Activated CD8-positive, alpha-beta memory T cell treated with anti-CD3 and anti-CD28 coated beads, Interleukin-2, amount 10 ng/mL, durations not matched to agents 7 days and 5 days (primary cell): ENCODE measurements at places on chromosomes 3 and 15.
A peak's percentile ranks its signal among the peaks of the same experiment; 100 is the strongest.

DNA sequence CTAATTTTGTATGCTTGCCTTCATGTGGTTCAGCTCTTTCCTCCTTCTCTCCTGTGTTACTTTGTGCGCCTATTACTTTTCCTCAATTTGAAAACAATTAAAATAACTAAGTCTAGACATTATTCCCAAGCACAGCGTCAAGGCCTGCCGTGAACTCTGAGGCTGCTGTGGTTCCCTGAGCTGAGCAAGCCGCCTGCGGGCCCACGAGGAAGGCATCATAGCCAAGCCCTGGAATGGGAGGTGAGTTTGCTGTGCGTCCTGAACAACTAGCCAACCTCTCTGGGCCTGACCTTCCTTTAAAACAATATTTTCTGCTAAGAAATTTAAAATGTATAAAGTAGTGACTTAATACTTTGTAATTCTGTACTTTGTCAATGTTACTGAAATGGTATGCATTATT is 327.2 kb downstream of the OCA2 start:
- no peaks in the 10 kb centered on the region for H3K27me3 ChIP-seq
- peaks cover 3% of the 10 kb centered on the region for H3K36me3 ChIP-seq
- H3K4me1 ChIP-seq, result no peaks in the 10 kb centered on the region
- H3K4me3 ChIP-seq, result no peak overlapping the region
- H3K27ac ChIP-seq, result no peak overlapping the region

DNA sequence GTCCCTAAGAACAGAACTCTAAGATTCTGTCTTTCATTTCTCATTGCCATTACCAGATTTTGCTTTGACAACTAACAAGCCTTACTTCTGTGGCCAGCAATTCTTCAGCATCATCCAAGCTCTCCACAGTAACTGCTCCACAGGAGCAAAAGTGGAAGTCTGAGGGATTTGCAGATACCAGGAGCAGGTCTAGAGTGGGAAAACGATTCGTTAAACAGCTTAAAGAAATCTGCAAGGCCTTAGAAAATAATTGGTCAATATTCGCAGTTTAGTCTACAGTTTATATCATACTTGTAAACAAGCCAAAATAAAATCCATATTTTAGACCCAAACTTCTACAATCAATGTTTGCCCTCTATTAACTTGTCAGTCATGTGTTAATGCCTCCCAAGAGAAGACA is 24.1 kb downstream of the MYH15 start:
- DNase-seq, result no peak
- H3K4me1 ChIP-seq, result peaks cover 4% of the 10 kb centered on the region
- no peaks in the 10 kb centered on the region for H3K36me3 ChIP-seq
- no peak overlapping the region for H3K27ac ChIP-seq
- H3K27me3 ChIP-seq, result peaks cover 6% of the 10 kb centered on the region

DNA sequence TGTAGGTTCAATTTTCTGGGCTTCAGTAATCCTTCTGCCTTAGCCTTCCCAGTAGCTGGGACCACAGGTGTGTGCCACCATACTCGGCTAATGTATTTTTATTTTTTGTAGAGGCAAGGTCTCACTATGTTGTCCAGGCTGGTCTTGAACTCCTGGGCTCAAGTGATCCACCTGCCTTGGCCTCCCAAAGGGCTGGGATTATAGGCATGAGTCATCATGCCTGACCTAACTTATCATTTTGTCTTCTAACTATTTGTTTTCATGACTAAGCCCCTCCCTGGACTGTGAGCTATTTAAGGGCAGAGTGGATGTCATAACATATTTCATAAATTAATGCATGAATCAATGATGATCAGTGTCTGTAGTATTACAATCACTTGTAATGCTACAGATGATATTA is 56.1 kb upstream of the PIAS1 start:
- H3K27me3 ChIP-seq, result no peaks in the 10 kb centered on the region
- no peaks in the 10 kb centered on the region for H3K4me1 ChIP-seq
- no peaks in the 10 kb centered on the region for H3K36me3 ChIP-seq
- no peak overlapping the region for H3K4me3 ChIP-seq
- no peak overlapping the region for H3K27ac ChIP-seq
- DNase-seq, result no peak

DNA sequence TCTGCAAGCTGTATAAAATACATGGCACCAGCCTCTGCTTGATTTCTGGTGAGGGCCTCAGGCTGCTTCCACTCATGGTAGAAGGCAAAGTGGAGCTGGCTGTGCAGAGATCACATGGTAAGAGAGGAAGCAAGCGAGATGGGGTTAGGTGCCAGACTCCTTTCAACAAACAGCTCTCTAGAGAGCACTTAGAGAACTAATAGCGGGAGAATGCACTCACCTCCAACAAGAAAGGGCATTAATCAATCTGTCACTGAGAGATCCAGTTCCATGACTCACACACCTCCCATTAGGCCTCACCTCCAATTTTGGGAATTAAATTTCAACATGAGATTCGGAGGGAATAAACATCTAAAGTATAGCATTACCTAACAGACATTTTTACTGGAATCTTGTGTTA is 644.1 kb upstream of the ARRDC4 start:
- DNase-seq, result no peak
- no peaks in the 10 kb centered on the region for H3K36me3 ChIP-seq

- H3K4me1 ChIP-seq, result peaks cover 2% of the 10 kb centered on the region
- DNase-seq, result no peak
- peaks cover 14% of the 10 kb centered on the region for H3K36me3 ChIP-seq
- H3K4me3 ChIP-seq, result no peak overlapping the region
Observed at GRCh38 chr3:120013481-120013880, 80.8 kb downstream of the GSK3B start.

- H3K27ac ChIP-seq, result no peak overlapping the region
- H3K4me1 ChIP-seq, result no peaks in the 10 kb centered on the region
- H3K36me3 ChIP-seq, result no peaks in the 10 kb centered on the region
- H3K27me3 ChIP-seq, result no peaks in the 10 kb centered on the region
- no peak overlapping the region for H3K4me3 ChIP-seq
- DNase-seq, result no peak
Observed at GRCh38 chr3:6282918-6283317, 578.0 kb upstream of the GRM7 start.

GRCh38 chr3:123877466-123877865 is 6.7 kb downstream of the MYLK start:
- H3K27ac ChIP-seq, result no peak overlapping the region
- H3K27me3 ChIP-seq, result peaks cover 39% of the 10 kb centered on the region
- H3K4me1 ChIP-seq, result no peaks in the 10 kb centered on the region
- no peak overlapping the region for H3K4me3 ChIP-seq

DNA sequence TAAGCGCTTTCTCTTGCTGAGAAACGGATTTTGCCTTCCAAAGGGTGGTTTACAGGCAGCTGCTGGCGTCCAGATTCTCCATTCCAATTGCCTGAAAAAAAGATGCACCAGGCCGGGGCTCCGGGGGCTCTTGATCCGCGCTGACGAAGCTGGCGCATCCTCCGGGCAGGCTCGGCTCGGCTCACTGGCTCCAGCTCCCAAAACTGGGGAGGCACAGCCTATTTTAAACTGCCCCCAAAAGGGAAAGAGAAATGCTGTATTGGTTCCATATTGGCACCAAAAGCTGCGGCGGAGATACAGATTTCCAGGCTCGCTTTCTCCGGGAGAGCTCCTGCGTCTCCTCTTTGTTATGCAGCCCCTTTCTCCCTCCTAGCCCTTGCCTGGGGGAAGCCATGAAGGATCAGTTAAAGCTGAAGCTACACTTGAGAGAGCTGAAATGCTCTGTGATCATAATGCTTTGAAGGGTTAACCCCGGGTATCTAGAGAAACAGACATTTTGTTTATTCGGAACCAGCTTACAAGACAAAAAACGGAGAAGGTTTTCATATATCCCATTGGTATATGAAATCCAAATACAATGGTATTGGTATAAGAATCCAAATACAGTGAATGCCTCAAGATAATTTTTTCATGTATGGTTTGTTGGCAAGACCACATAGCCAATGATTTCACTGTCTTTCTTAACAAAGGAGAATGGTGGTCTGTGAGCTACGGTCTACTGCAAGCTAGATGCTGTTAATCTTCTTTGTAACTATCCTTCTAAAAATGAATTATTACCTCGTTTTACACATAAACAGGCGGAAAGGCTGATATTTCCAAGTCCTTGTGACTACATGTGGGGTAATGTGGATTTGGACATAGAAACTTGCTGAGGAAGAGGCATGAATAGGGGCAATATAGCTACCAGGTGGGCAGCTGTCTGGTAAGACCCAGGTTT is 693 bp downstream of the CD200 start:
- H3K27ac ChIP-seq, result no peak overlapping the region
- H3K36me3 ChIP-seq, result no peaks in the 10 kb centered on the region
- peaks cover 17% of the 10 kb centered on the region for H3K4me1 ChIP-seq
- H3K4me3 ChIP-seq, result peak overlapping the region; percentile 75
- peaks cover 13% of the 10 kb centered on the region for H3K27me3 ChIP-seq

DNA sequence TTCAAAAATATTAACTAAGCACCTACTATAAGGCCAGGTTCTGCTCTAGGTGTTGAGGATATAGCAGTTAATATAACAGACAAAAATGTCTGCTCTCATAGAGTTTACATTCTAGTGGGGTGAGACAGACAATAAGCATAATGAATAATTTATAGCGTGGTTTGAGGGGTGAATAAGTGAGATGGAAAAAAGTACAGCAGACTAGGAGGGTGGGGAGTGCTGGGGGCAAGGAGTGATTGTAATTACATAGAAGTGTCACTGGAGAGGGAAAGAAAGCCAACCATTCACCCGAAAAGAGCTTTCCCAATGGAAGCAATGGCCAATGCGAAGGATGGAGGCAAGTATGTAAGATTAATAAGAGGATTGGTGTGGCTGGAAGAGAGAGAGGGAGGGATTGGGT is 552.9 kb upstream of the KCNMB2 start:
- peaks cover 11% of the 10 kb centered on the region for H3K4me1 ChIP-seq
- no peaks in the 10 kb centered on the region for H3K27me3 ChIP-seq

- no peaks in the 10 kb centered on the region for H3K4me1 ChIP-seq
- no peaks in the 10 kb centered on the region for H3K27me3 ChIP-seq
- no peaks in the 10 kb centered on the region for H3K36me3 ChIP-seq
- DNase-seq, result no peak
- H3K4me3 ChIP-seq, result no peak overlapping the region
- H3K27ac ChIP-seq, result no peak overlapping the region
Observed at GRCh38 chr3:81164806-81165205, 596.6 kb downstream of the GBE1 start.

DNA sequence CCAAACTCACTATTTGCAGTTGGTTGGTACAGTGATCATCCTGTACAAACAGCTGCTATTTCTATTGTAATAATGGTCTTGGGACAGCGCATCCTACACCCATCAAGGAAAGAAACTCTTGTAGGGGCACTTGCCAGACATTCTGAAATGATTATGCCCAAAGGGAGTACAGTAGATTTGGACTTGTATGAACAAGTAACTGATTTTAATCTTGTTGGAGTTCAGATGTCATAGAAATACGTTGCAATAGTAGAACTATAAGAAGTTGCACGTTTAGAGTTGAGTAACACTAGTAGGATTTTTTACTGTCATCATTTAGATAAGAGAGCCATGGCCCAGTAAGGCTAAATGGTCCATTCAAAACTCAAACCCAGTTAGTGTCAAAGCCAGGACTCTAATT is 192.8 kb downstream of the SATB1 start:
- H3K4me1 ChIP-seq, result peaks cover 8% of the 10 kb centered on the region
- no peak overlapping the region for H3K4me3 ChIP-seq
- no peak overlapping the region for H3K27ac ChIP-seq
- H3K36me3 ChIP-seq, result peaks cover 1% of the 10 kb centered on the region
- no peak for DNase-seq
- peaks cover 43% of the 10 kb centered on the region for H3K27me3 ChIP-seq

- H3K27me3 ChIP-seq, result no peaks in the 10 kb centered on the region
- no peaks in the 10 kb centered on the region for H3K36me3 ChIP-seq
- no peak for DNase-seq
Observed at GRCh38 chr3:62057339-62058047, 315.9 kb downstream of the FEZF2 start.

- H3K36me3 ChIP-seq, result no peaks in the 10 kb centered on the region
- H3K27ac ChIP-seq, result no peak overlapping the region
- no peak for DNase-seq
- H3K4me1 ChIP-seq, result no peaks in the 10 kb centered on the region
Observed at GRCh38 chr15:61582092-61582491, 353.0 kb upstream of the RORA start.

DNA sequence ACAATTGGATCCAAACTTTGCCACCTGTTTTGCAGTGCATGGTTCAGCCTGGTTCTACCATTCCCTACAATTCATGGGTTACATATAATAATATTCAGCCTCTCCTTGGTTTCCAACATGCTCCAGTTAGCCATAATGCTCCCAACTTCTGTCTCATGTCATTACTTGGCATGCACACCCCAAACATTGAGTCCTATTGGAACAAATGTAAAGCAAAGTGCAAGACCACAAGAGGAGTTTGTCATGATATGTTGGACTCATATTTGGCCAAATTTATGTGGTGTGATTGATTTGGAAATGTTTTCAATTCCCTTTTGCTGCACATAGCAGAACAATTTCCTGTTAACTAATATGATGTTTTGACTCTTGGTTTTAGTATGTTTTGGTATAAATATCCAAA is 50.2 kb downstream of the KCNAB1 start:
- H3K4me3 ChIP-seq, result no peak overlapping the region
- H3K27ac ChIP-seq, result no peak overlapping the region
- H3K36me3 ChIP-seq, result no peaks in the 10 kb centered on the region
- peaks cover 22% of the 10 kb centered on the region for H3K27me3 ChIP-seq
- no peak for DNase-seq

DNA sequence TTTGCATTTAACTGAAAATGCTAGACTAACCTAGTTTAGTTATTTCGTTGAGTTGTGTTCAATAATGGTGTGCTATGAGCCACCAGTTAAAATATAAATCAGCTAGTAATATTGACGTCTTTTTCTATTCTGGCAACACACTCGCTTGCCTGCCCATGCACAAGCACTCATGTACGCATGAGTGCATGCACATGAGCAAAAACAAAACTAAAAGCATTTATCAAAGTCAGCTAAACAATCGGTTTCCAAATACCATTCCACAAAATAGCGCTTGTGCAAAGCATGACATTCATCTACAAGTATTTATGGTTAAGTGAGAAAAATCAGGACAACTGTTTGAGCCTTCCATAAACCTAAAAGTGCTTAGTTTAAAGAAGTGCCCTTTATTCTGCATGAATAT is 13.1 kb upstream of the SAMMSON start:
- no peaks in the 10 kb centered on the region for H3K36me3 ChIP-seq
- H3K27me3 ChIP-seq, result no peaks in the 10 kb centered on the region
- no peaks in the 10 kb centered on the region for H3K4me1 ChIP-seq
- DNase-seq, result no peak

- H3K36me3 ChIP-seq, result peaks cover 65% of the 10 kb centered on the region
- peaks cover 59% of the 10 kb centered on the region for H3K4me1 ChIP-seq
- H3K27me3 ChIP-seq, result no peaks in the 10 kb centered on the region
- DNase-seq, result no peak
- no peak overlapping the region for H3K4me3 ChIP-seq
- H3K27ac ChIP-seq, result peak overlapping the region; percentile 78
Observed at GRCh38 chr3:71703797-71704196, 21.4 kb downstream of the EIF4E3 start.

GRCh38 chr3:108100906-108101660 is 10.3 kb upstream of the CD47 start:
- H3K4me3 ChIP-seq, result no peak overlapping the region
- peak overlapping the region; percentile 35 for H3K27ac ChIP-seq
- peak; percentile 56 for DNase-seq
- peaks cover 40% of the 10 kb centered on the region for H3K4me1 ChIP-seq
- no peaks in the 10 kb centered on the region for H3K36me3 ChIP-seq

GRCh38 chr3:39383045-39383880 is at the start of gene SLC25A38:
SLC25A38 (plus strand) TSS chr3:39383370; CDS start chr3:39383725, 355 bp downstream.
- H3K4me1 ChIP-seq, result peaks cover 46% of the 10 kb centered on the region
- H3K4me3 ChIP-seq, result peak within 1 kb of the TSS; percentile 96
- H3K36me3 ChIP-seq, result peaks cover 7% of the 10 kb centered on the region

GRCh38 chr3:130515755-130516154 is 1.2 kb upstream of the COL6A6 start:
- H3K4me3 ChIP-seq, result no peak overlapping the region
- no peak overlapping the region for H3K27ac ChIP-seq
- H3K4me1 ChIP-seq, result no peaks in the 10 kb centered on the region
- no peaks in the 10 kb centered on the region for H3K36me3 ChIP-seq
